ENCODE measurements at places on chromosomes 12 and 14. TPM values are rescaled to one million over a fixed set of nuclear protein-coding genes. Genes with fewer than 3 reads are reported as not detected.

DNA sequence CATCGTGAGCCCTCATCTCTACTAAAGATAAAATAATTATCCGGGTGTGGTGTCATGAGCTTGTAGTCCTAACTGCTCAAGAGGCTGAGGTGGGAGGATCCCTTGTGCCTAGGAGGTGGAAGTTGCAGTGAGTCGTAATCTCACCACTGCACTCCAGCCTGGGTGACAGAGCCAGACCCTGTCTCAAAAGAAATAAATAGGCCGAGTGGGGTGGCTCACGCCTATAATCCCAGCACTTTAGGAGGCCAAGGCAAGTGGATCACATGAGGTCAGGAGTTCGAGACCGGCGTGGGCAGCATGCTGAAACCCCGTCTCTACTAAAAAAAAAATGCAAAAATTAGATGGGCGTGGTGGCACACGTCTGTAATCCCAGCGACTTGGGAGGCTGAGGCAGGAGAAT is 70.9 kb downstream of the RESF1 start:
- DNase-seq: no peak

GRCh38 chr12:122908915-122909314 is 13.0 kb upstream of the VPS37B start:
- DNase-seq: no peak

DNA sequence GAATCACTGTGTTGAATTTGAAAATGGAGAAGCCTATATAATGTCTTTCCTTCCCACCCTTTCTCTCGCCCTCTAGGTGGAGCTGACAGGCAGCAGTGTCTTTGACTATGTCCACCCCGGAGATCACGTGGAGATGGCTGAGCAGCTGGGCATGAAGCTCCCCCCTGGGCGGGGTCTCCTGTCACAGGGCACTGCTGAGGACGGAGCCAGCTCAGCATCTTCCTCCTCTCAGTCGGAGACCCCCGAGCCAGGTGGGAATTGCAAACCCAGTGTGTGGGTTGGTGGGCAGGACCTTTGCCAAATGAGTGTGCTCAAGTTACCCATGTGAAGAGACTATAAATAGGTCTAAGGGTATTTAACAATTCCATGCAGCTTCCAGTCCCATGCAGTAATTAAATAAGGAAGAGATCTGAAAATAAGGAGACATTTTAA is 274.7 kb downstream of the EGLN3 start:
- peak; percentile 53 for DNase-seq

DNA sequence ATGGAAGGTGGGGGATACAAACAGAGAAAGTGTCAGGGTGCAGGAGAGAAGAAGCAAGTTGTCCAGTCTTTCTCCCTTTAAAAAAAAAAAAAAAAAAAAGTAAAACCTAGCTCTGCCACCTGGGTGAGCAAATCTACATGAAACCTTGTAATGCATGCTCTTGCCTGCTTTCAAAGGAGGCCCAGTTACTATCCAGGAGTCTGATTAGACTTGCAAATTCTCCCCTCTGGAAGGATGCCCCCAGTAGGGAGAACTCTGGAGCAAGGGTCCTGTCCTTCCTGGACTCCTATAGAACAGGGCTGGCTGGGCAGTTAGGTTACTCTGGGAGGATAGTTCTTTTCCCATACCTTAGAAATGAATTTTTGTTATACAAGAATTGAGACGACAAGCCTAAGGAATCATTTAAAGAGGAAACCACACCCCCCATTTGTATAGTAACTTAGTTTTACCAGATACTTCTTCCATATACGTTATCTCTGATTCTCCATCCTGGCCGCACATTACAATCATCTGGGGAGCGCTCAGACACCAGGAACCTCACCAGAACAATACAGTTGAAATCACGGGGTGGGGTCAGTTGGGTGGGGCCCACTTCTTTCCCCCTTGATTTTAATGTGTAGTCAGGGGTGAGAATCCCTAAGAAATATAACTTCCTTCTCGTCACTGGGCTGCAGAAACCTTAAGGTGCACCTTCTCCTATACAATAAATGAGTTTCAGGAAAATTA is 30.5 kb downstream of the RAB35 start:
- no peak for DNase-seq

GRCh38 chr12:75891072-75891471 is 140.5 kb downstream of the PHLDA1 start:
- peak; percentile 13 for DNase-seq

The GPR162 gene
- total RNA-seq: not detected

The DHH gene
- not detected for total RNA-seq

Data from Calu3 (cell line).